ENCODE measurements at places on chromosomes 12 and 14.

DNA sequence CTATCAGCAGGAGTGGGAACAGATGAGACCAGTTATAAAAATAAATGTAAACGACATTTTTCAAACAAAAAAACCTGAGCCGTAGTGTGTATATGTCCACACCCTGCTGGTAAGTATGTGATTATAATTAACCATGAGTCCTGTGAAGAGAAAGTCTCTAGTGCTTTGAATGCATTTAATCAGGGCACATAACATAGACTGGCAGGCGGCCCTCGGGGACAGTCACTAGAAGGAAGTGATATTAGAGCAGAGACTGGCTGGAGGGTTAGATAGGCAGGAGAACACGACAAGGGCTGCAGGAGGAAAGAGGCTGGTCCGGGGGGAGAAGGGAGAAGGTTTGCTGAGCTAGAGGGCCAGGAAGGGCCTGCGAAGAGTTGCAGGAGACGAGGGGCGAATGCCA, 23.8 kb upstream of the ELK3 start:
- DNase-seq, result no peak

GRCh38 chr14:92866901-92867865, 55.8 kb upstream of the CHGA start:
- DNase-seq, result no peak

- DNase-seq, result peak; percentile 77
Observed at GRCh38 chr14:75427482-75428229, at the start of gene JDP2. TSS of gene JDP2 (plus strand) at chr14:75428022. CDS start at chr14:75437921, 9,899 bp downstream.

DNA sequence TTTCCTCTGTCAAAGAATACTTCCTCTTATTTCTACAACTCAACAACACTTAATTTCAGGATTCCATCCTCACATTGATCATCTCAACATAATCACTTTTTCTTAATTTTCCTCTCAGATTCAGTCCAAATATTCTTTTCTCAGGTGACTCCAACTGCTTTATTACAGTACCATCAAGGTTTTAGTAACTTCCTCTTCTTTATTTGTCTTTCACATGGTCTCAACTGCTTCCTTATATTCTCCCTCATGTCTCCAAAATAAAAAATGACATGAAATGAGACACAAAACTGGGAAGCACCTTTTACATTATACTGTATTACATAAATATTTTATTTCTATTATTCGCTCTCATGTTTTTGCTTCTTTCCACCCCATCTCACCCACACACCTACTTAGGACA, 55.5 kb downstream of the PPP2R5E start:
- no peak for DNase-seq

GRCh38 chr12:82883394-82884355, 197.0 kb downstream of the TMTC2 start:
- no peak for DNase-seq

GRCh38 chr14:27387463-27387862, 789.6 kb upstream of the NOVA1 start:
- DNase-seq, result no peak

Data from trophoblast cell (in vitro differentiated cells and primary cell).